ENCODE measurements at places on chromosomes 13 and 19.

GRCh38 chr13:69948016-69948415 lies 159.6 kb upstream of the ATXN8OS start:
- no peak for DNase-seq

- no peak for DNase-seq
These were observed 251.7 kb upstream of the IRS2 start for GRCh38 chr13:110037925-110038573.

DNA sequence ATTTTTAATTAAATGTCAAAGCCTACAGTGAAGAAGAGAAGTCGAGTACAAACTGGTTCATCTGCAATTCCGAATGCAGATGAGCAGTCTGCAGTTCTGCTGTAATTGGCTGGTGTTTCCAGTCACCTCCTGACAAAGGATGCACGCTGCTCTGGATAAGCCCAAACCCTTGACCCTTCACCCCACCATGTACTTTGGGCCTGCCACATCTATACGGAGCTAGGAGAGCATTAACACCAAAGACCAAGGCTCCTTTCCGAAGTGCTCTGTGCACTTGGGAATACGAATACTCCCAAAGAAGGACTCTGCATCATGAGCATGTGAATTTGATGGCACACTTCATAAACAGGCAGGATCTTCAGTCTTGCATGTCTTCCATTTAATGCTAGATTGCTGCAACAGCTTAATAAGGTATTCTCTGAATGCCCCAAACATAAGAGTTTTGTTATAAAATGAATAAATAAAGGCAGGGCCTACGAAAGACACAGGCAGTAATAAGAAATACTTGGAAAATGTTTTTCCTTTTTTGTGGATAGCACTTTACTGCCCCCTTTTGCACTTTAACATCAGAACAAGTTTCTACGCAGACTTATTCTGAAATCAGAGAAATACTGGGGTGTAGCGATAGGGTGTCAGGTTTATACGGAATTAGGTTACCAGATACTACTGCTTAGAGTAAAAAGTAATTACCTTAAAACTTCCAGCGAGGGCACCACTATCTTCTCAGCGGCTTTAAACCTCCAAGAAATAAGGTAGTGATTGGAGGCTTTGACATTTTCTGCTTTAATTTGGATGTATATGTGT lies 15.0 kb downstream of the EFNB2 start:
- no peak for DNase-seq

- DNase-seq = no peak
These were observed at the start of gene CBARP for GRCh38 chr19:1237754-1238368. CBARP (minus strand) TSS chr19:1238005; CDS start chr19:1236100, 1,905 bp downstream.

DNA sequence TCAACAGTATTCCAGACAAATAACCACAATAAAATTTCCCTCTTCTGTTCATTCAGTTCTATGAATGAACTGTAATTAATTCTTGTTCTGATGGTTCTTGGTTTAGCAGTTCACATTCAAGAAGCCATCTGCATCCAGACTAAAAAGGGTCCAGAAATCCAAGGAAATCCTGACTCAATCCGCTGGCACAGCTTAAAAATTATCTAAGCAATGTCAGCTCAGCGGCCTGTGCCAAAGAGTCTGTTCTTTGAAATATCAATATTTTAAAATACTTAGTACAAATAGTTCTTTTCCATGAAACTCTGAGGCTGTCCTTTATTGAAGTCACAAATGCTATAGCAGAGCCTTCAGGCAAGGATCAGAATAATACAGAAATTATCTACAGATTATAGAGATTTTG lies 57.2 kb downstream of the DHRS12 start:
- DNase-seq = no peak

- DNase-seq = no peak
These were observed 27.4 kb downstream of the ZNF20 start for GRCh38 chr19:12112701-12113100.

DNA sequence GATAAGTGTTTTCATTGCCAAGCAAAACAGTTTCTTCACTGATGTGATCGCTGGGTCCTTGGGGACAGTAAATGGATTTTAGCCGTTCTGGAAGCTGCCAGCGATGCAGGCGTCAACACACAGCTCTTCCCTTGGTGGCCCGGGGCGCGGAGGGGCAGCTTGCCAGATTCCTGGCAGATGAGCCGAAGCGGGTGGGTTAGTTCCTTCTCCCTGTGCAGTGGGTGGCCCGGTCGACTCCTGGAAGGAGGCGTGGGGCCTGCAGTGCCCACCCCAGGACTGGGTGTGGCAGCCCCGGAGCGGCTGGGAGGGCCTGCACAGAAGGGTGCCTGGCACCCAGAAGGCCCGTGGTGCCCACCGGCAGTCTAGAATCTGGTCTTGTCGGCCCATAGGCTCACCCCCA lies 69.0 kb downstream of the KDM4B start:
- DNase-seq = no peak

DNA sequence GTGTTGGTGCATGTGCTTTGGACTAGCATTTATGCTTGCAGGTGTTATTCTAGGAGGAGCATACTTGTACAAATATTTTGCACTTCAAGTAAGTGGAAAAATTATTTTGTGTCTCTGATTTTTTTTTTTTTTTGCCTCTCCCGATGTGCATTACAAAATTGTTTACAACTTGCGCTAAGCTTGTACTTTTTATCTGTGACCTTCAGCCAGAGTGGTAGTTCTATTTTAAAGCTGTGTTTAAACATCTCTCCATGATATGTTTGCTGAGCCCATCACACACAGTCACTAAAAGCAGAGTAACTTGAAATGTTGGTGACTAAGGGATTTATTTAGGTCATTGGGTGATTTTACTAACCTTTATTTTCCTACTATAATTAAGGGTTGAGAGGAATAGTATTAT lies 20.8 kb downstream of the ITM2B start:
- DNase-seq = no peak

DNA sequence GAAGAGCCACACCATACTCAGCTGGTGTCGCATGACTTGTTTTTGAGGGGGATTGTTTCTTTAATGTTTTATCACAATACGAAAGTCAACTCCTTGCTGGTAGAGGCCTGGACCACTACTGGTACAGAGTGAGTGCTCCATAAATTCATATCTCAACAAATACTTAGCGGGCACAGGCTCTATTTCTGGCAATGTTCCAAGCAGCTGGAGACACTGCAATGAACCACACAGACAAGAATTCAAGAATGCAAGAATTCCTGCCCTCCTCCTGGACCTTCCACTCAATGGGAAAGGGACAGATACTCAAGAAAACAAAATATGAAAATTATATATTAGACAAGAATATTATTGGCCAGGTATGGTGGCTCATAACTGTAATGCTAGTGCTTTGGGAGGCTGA lies 5.1 kb upstream of the FXYD5 start:
- DNase-seq = no peak

GRCh38 chr13:25902455-25902854 lies 149.4 kb downstream of the SHISA2 start:
- no peak for DNase-seq

GRCh38 chr13:53513226-53513625 lies 484.6 kb downstream of the OLFM4 start:
- DNase-seq = no peak

GRCh38 chr13:38538422-38538821 lies 148.5 kb upstream of the FREM2 start:
- DNase-seq = no peak

DNA sequence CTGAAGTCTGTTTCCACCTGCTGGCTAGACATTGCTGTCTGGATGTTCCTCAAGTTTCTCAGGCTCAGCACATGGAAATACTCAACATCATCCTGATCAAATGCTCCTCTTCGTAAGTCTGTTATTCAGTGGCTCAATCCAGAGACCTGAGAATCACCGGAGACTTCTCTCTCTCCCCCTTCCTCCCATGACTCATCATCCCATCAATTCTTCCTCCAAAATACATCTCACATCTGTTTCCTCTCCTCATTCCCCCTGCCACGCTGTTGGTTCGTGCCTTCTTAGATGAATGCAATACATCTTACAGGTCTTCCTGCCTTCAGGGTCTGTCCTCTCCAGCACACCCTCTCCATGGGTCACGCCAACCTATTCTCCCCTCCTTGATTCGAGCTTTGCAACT lies 7.4 kb upstream of the RXFP2 start:
- DNase-seq = no peak

DNA sequence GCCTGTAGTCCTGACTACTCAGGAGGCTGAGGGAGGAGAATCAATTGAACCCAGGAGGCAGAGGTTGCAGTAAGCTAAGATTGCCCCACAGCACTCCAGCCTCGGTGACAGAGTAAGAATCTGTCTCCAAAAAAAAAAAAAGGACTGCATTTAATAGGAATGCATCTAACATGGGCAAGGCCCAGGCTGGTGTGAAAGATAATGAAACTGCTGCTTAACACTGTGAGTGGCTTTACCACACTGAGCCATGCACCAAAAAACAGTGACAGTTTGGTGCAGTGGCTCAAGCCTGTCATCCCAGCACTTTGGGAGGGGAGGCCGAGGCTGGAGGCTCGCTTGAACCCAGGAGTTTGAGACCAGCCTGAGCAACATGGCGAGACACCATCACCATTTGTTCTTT lies 8.6 kb downstream of the GTF2F1 start:
- DNase-seq = no peak

DNA sequence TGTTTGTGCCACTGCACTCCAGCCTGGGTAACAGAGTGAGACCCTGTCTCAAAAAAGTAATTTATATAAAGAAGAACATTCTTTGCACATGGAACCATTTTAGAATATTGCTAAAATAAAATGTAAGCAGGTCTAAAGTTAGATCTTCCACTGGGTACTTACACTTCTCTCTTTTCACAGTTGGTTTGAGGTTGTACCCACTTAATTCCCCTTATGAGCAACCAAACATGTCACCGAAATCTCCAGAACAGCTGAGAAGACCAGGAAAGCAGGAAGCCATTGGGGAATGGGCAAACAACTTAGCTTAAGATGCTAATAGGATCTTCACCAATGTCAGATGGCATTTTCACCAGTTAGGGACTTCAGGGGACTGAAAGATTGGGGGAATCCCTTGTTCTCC lies 18.8 kb downstream of the NLRP4 start:
- no peak for DNase-seq

DNA sequence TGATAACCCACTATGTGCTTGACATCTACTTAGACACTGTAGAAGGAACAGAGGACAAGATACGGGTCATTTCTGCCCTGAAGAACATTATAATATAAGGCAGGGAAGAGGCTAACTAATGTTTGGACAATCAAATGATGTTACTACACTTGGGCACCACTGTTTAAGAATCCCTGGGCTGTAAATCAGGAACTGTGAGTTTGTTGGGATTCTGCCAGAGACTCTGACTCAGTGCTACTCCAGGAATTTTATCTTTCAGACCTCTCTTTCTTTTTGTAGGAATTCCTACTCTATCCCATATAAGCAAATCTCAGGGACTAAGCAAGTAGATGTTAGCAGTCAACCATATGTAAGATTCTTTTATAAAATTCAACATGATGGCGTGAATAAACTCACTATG lies 3.1 kb upstream of the ZNF471 start:
- DNase-seq = no peak

- no peak for DNase-seq
These were observed 221.7 kb upstream of the GPC6 start for GRCh38 chr13:93004919-93005318.

DNA sequence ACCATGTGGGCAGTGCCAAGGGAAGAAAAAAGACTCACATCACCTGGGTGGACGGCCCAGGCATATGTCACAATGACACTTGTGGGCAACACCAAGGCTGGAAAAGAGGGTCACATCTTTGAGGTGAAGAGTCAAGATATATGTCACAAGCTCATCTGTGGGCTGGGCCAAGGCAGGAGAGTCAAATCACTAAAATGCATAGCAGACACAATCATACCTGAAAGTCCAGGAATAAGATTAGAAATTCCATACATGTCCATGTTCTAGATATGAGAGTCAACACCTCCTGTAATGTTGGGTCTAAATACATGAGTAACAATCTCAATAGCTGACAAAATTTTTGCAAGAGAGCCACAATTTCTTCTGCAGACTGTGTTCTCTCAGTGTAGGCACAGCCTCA lies 145.0 kb downstream of the ZNF675 start:
- no peak for DNase-seq

DNA sequence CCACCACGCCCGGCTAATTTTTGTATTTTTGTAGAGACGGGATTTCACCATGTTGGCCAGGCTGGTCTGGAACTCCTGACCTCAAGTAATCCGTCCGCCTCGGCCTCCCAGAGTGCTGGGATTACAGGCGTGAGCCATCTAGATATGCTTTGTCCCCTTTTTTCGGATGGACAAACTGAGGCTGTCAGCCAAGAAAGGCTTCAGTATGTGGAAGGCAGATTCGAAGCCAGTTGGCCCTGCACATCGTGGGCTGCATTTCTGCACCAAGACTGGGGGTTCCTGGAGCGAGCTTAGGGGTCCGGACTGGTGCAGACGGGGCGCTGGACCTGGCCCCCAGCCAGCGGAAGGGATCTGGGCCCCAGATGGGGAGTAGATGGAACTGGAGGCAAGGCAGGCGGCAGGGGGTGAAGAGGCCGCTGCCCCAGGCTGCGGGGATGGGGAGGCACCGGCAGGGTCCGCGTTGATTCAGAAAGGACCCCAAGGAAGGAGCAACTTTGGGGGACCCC lies 9.7 kb upstream of the JUND start:
- no peak for DNase-seq

DNA sequence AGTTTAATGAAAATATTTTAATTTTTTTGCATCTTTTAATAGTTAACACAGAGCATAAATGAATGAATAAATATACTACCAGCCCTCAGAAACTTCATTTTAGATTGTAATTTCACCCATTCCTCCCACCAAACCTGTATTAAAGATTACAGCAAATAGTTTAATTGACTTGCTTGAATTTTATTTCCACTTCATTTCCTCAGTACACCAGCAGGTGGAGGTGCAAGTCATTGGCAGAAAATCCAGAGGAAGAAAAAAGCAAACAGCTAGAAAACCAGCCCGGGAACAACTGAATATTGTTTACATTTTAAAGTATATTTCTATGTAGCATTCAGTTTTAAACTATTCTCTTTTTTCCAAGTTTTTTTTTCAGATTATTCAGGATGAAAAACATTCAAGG lies 177.8 kb downstream of the OLFM4 start:
- no peak for DNase-seq

GRCh38 chr13:51768976-51769375 lies 35.0 kb downstream of the DHRS12 start:
- no peak for DNase-seq

DNA sequence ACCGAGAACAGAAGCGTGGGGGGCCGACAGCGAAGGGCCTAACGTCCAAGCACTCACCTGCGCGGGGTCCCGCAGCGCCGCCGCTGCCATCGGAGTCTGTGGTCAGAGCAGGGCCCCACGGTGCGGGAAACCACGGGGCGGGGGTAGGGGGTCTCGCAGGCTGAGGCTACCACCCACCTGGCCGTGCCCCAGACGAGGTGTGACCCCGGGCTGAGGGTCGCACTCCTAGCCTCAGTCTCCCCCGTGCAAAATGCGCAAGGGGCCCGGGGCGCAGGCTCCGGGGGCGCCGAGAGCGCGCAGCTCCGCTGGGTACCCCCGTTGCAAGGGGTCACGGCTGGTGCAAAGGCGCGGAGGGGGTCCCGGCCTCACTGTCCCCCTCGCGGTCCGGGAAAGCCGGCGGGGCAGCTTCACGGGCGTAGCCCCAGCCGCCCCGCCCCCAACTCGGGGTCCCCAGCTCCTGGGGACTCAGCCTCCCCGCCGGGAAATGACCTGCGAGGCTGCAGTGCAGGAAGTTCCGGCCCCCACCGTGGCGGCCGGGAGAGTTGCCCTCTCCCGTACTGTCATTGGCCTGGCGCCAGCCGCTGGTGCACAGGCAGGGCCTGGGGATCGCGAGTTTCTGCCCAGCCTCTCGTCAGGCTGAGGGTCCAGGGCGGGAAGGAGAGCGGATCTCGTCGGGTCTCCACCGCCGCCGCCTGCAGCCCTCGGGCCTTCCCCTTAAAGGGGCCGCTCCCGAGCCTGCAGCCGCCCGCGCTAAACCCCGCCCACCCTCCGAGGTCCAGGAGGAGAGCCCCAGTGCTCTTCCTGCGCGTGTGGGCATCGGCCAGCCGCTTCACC lies at the start of gene ZNF792:
ZNF792 (minus strand) TSS at position 657 of the 834 bp plus-strand sequence; CDS start at position 90, 567 bp downstream.
- peak; percentile 16 for DNase-seq
